ENCODE measurements at places on chromosomes 13 and 19.
A peak's percentile ranks its signal among the peaks of the same experiment; 100 is the strongest.

DNA sequence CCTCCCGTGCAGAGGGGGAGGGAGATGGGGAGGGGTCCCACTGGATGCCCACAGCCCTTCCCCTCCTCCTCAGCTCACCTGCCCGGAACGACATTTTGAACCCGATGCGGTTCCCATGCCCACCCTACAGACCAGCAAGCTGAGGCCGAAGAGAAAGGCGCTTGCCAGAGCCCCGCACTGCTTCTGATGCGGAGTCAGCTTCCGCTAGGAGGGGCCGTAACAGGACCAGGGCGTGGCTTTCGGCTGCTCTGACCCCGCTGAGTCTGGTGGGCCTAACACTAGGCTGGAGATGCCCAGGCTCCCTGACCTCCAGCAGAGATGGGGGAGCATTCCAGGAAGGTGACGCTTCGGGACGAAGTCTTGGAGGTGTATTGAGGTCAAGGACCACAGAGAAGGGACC, 6.7 kb downstream of the ONECUT3 start:
- DNase-seq, result no peak

DNA sequence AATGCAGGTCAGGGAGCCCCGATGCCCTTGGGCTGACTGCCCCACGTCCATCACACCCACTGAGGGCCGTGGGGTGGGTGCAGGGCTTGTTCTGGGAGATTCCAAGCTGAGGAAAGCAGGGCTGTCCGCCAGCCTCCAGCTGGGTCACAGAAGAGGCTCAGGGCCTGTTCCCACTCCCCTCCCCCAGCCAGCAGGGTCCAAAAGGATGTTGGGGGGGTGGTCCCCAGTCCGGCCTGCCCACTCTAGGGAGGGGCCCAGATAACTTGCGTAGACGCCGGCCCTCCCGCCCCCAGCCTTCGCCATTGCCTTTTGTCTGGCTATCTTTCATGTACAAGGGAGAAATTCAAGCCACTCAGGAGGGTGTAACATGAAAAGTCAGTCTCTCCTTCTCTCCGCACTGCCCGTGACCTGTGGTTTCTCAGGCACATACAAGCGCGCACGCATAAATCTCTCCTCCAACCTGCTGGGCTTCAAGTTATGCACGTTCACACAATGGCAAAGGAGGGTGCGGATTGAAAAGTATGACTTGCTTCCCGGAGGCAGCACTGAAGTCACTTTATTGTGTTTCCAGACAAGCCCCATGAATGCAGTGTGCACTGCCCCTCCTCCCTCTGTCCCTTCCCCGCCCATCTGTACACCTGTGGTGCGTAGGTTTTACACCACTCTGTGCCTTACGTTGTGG, 20.2 kb downstream of the CARM1 start:
- peak; percentile 67 for DNase-seq

GRCh38 chr13:33218020-33218419, 67.5 kb downstream of the STARD13 start:
- DNase-seq, result no peak

GRCh38 chr13:109627649-109628048, 158.7 kb downstream of the IRS2 start:
- DNase-seq, result no peak

DNA sequence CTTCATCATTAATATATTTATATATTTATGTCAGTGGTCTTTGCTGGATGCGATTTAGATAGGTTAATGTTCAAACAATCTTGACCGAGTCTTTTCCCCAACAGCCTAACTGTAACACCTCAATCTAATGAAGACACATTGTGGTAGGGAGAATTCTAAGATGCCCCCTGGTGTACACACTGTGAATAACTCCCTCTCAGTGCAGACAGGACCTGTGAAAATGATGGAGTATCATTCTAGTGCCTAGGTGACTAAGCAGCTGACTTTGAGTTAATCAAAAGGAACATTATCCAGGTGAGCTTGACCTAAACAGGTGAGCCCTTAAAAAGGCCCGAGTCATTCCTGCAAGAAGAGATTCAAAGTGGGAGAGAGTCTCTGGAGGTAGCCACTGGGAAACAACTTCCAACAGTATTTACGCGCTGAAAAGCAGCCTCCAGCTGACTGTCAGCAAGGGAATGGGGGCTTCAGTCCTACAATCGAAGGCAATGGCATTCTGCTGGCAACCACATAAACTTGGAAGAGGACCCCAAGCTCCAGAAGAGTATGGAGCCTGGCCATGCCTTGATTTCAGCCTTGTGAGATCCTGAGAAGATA, 28.0 kb upstream of the KBTBD7 start:
- DNase-seq, result peak; percentile 44

DNA sequence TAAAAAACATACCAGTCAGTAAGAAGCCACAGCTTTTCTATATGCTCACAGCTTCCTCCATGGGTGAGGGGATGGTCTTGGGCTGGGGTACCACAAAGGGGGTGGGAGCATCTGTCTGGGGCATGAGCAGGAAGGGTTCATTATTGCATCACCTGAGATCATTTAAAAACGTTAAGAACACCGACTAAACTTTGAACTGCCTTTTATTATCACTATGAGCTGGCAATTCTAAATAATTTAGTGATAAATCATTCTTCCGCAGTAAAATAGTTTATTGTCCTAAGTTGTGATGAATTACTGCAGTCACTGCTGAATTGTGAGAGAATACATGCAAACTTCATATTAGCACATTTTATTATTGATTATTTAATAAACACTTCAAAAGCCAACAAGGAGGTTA, 71.6 kb downstream of the KL start:
- no peak for DNase-seq

- no peak for DNase-seq
These were observed 142.1 kb upstream of the VSTM2B start for GRCh38 chr19:29383696-29384095.

DNA sequence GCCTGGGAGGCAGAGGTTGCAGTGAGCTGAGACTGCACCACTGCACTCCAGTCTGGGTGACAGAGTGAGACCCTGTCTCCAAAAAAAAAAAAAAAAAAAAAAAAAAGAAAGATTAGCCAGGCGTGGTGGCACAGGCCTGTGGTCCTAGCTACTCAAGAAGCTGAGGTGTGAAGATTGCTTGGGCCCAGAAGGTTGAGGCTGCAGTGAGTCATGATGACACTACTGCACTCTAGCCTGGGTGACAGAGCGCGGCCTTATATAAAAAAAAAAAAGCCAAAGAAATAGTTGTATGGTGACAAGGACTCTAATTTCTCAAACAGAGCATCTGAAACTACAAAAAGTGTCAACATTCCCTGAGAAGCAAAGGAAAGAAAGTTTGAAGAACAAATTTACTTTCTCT, 3.4 kb downstream of the PBX4 start:
- no peak for DNase-seq

GRCh38 chr19:29812080-29812880, 489 bp downstream of the CCNE1 start:
- DNase-seq, result no peak

GRCh38 chr13:29683041-29683440, 87.6 kb upstream of the SLC7A1 start:
- DNase-seq, result no peak

DNA sequence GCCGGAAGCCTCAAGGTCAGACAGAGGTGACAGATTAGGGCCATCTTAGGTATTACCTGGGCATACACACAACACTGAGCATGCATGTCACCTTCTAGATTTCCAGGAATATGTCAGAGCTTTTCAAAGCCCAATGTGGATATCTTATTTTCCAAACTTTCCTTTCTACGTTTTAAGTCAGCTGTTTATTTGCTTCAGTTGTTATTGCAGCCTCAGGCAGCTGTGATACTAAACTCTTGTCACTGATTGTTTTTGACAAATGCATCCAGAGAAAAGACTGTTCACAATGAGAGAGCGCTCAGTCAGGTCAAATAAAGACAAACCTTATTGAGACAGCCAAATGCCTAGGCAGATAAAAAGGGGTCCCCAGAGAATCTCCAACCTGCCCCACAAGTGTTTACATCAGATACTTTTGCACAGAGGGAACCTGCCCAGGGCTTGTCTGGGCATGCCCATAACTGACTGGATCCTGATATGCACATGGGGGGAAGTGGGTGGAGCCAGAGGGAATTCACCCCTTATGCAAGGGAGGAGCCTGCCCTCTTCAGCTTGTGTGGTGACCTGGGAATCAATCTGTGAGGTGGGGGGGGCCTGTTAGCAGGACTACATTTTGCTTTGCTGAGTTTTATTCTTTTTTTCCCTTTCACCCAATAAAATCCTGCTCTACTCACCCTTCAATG, 28.5 kb downstream of the MED4 start:
- DNase-seq, result no peak

DNA sequence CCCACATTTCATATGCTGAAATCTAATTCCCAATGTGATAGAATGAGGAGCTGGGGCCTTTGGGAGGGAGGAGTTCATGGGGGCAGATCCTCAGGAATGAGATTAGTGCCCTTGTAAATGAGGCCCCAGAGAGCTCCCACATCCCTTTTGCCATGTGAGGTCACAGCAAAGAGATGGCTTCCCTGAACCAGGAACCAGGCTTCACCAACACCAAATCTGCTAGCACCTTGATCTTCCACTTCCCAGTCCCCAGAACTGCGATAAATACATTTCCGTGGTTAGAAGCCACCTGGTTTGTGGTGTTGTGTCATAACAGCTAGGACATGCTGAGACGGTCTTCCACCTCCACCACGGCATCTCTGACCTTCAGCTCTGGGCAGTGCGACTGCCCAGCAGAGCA, 62.1 kb downstream of the ING1 start:
- DNase-seq, result no peak

Data from left kidney (tissue), 8 donors.